ENCODE measurements at places on chromosomes 4 and X.

DNA sequence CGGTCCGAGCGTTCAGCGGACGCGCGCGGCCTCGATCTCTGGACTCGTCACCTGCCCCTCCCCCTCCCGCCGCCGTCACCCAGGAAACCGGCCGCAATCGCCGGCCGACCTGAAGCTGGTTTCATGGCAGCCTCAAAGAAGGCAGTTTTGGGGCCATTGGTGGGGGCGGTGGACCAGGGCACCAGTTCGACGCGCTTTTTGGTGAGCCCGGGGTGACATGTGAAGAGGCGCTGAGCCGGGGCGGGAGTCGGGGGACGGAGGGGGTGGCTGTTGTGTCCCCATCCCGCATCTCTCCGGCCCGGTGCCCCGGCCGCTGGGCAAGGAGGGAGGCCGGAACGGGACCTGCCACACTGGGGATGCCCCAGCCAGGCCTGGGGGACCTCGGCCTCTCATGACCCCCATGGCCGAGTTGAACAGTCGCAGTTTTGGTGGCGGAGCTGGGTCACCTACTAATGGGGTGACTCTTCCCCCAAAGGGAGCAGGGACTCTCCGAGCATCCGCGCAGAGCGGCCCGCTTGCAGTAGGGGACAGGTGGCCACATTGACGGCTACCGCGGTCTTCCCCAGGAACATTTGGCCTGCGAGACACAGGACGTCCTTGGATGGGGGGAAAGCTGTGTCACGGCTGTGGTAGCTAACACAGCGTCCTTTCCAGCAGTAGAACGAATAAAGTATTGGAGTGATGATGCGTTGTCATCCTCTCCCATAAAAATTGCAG lies at the start of gene GK:
TSS of gene GK (plus strand) at position 9 of the 717 bp plus-strand sequence. CDS start at position 124, 115 bp downstream.
- no peak for DNase-seq

- DNase-seq: no peak
Measured at GRCh38 chr4:108081256-108081655, 87.5 kb downstream of the LEF1 start.

DNA sequence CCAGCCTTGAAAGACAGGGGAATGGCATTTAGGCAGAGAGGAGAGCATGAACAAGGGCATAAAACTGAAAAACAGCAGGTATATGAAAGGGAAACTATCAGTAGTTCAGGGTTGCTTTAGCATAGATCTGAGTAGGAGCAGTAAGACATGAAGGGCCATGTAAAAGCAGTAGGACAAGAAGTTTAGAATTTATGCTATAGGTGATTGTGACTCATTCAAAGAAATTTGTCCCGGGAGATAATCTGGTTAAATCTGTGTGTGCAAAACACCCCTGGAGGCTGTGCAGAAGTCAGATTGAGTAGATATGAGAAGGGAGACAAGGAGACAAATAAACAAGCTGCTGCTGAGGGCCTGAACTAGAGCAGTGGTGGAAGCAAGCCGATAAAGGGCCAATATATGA lies 109.1 kb upstream of the BMP3 start:
- no peak for DNase-seq

DNA sequence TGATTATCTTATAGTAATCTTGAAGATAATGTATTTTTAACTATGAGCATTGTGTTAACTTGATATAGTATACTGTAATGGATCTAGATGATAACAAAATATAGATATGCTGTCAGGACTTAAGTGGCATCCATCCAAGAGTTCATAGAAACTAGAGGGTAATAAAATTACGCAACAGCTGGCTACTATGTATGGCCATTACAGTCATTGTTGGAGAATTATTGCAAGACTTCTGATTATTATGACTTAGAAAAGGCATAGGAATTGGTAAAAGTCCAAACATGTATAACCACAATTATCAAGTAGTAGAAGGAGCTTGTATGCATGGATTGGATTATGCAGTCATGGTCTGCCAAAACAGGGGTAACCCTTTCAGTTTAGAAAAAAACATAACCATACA lies 9.5 kb downstream of the OGT start:
- no peak for DNase-seq

- no peak for DNase-seq
Measured at GRCh38 chr4:119833611-119834010, 205.0 kb upstream of the PDE5A start.

DNA sequence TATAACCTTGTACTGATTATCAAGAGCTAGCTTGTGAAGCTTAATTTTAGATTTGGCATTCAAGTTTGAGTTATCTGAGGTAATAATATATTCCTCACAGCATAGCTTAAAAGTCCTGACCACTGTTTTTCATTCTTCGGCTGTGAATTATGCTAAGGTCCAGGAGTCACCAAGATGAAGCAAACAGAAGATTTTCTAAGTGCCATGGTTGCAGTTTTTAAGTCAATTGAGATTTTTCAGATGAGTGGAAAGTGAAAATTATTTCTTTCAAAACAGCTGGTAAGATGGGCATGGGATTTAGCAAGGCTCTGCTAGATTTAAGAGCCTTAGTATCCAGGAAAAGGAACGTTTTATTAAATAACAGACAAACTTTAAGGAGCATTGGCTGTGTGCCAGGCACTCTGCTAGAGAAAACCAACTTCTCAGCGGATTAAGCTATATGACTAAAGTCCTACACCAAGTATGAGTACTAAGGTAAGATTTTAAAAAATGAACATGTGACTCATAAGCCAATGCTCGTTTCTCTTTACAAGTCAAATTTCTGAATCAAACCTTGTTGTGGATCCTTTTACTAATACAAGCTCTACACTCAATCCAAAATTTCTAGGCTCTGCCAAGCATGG lies 149.9 kb upstream of the IL15 start:
- DNase-seq: no peak

DNA sequence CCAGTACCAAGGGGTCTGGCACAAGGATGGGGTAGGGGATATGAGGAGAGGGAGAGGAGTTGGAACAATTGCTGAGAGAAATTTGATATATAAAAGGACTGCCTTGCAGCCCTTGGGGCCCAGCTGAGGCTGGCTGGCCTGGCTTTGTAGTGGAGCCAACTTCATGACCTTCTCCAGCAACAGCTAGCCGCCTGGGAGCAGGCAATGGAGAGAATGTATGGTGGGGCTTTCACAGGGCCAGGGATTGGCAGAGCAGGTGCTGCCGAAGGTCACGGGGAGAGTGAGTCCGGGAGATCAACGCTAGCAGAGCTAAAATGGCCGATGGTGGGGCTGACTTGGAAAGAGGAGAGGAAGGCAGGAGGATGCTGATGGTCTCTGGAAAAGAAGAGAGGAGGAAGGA lies 120.4 kb upstream of the SMIM10 start:
- no peak for DNase-seq

Data from activated naive CD8-positive, alpha-beta T cell treated with anti-CD3 and anti-CD28 coated beads, Interleukin-2, amount 50 U/mL, for 16 hours (primary cell).